NCI-H1092 (cell line): ENCODE measurements at places on chromosomes 13 and 19.
A peak's percentile ranks its signal among the peaks of the same experiment; 100 is the strongest.

DNA sequence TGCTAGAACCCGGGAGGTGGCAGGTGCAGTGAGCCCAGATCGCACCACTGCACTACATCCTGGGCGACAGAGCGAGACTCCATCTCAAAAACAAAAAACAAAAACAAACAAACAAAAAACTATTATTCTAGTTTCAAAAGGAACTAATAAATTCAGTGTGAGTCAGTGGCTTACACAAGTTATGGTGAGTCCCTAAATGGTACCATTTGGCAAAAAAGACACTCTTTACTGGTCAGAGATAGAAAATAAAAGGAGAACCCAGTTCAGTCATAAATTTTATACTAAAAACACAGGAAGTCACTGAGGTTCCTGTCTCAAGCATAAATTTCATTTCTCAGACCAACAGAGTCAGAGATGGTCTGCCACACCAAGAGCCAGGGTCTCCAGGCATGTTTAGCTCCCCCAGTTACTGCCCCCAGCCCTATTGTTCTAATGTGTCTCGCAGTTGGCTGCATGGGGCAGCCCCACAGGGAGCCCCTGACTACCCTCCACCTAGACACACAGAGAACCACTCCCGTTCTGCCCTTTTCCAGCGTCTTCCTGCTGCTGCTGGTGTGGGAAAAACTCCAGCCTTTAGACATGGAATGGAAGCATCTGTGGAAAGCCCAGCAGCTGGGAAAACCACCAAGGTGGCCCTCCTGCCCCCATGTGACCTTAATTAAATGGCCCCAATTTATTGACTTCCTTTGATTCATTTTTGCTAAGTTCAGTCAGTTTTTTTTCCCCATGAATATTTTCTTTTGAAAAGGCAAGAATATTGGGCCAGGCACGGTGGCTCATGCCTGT, 12.2 kb downstream of the THSD1 start:
- DNase-seq, result no peak

GRCh38 chr19:14181906-14182305, 24.1 kb downstream of the ADGRL1 start:
- DNase-seq, result no peak

DNA sequence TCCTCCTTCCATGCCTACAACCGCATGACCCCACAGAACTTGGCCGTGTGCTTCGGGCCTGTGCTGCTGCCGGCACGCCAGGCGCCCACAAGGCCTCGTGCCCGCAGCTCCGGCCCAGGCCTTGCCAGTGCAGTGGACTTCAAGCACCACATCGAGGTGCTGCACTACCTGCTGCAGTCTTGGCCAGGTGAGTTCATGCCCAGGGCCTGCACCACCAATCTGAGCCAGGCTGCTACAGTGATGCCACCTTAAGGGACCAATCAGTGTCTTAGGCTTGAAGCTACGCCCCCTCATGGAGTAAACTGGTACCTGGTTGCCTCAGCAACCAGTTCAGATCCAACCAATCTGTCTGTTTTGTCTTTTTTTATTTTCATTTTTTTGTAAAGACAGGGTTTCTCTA, 5.2 kb downstream of the SYDE1 start:
- DNase-seq, result no peak

DNA sequence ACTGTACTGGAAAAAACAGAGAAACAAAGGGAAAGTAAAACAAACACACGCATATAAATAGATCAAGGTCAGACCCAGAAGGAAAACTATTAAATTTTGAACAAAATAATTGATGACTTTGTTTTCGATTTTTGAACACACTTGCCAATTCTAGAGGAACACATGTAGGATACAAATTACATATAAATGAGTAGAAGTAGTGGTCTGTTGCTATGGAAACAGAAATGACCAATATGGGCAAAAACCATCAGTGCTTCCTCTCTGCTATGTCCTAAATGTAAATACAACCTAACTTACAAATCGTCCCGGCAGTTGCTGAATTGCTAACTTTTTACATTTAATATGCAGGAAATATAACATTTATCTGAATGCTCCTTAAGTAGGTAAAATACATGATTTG, 65.2 kb upstream of the POSTN start:
- no peak for DNase-seq

- no peak for DNase-seq
These were observed 10.0 kb downstream of the CFD start for GRCh38 chr19:869245-870177.

DNA sequence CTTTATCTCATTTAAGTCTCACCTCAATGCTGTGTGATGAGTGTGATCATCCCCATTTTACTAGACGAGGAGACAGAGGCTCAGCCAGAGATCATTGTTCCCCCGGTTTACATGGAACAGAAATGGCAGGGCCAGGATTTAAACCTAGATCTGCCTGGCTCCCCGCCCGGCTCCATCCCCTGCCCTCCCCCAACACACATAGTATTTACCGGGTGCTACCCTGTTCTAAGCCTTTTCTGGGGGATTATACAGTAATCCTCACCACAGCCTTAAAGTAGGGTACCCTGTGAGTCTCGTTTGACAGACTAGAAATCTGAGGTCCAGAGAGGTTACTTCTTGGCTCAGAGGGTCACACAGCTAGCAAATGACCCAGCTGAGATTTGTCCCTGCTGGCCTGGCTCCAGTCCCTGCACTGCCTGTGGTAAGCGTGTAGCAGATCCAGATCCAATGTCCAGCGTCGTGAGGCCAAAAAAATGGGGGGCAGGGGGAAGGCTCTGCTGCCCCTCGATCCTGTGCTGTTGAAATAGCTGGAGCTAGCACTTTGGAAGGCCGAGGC, 3.8 kb upstream of the KLC3 start:
- DNase-seq, result no peak

GRCh38 chr13:112943309-112944125, 25.5 kb upstream of the MCF2L start:
- DNase-seq, result peak; percentile 46

DNA sequence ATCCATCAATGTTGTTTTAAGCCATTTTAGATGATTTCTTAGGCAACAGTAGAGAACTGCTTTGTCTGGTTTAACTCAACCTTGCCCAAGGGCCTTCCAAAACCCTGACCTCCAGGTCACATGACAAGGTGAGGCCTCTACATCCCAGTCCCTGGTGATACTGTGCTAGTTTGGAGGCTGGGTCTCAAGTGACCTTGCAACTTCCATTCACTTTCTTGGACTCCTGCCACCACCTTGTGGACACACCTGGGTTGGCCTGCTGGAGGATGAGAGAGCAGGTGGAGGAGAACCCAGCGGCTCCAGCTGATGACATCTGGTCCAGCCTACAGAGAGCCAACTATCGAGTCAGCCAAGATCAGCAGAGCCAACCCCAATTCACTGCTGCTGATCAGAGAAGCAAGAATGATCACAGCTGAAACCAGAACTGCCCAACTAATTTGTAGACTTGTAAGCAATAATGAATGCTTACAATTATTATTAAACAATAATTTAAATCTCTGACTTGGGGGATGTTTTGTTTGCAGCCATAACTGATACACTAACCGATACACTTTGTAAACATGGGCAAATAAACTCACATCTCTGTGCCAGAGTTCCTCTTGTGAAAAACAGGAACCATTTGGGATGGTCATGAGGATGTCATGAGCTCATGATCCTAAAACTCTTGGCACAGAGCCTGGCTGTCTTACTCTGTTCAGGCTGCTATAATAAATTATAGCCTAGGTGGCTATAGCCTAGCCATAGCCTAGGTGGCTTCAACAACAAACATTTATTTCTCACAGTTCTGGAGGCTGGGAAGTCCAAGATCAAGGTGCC, 11.5 kb downstream of the FAM187B start:
- no peak for DNase-seq

DNA sequence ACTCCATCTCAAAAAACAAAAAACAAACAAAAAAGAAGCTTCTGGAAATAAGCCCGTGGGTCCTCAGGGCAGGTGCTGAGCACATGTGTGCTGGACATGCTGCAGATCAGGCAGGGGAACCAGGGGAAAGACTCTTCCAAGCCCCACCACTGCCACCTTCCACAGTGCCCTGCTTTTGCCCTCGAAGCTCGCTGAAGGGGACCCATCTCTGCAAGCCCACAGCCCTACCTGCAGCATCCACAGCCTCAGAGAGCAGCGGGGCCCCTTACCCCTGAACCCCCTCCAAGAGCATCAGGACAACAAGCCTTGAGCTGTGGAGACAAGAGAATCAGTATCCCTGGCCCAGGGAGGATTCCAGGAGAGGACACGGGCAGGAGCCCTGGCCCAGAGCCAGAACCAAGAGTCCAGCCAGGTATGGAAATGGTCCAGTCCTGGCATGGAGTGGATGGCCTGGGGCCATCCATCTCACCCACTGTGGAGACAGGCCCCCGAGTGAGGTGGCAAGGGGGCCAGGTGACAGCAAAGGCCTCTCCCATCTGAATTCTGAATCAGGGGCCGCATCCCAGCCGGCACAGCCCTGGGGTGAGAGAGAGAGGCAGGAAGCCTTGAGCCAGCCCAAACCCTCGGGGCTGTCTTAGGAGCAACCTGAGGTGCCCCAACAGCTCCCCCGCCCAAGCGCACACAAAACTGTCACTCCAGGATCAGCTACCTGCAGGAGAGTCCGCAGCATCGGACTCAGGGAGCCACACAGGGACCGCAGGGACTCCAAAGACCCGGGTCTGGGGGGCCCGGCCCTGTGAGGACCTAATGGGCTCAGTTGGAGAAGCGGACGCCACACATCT, 51.8 kb upstream of the TPM4 start:
- no peak for DNase-seq

- DNase-seq, result no peak
These were observed 3.0 kb downstream of the LGALS4 start for GRCh38 chr19:38809592-38810252.

DNA sequence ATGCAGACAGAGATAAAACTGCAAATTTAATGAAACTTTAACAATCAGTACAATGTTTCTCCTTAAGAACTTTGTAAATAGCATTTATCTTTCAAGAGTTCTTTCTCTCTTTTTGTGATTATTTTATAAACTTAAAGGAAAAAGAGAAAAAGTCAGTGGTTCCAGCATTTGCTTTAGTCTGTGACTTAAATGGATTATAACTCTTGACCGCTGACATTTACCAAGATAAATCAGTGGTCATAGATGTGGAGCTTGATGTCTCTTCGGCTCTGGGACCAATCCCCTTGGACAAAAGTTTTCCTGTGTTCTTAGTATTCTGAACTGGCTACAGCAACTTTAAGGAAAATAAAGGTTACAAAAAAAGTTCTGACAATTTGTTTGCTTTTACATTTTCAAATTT, 162.6 kb downstream of the TM9SF2 start:
- no peak for DNase-seq

DNA sequence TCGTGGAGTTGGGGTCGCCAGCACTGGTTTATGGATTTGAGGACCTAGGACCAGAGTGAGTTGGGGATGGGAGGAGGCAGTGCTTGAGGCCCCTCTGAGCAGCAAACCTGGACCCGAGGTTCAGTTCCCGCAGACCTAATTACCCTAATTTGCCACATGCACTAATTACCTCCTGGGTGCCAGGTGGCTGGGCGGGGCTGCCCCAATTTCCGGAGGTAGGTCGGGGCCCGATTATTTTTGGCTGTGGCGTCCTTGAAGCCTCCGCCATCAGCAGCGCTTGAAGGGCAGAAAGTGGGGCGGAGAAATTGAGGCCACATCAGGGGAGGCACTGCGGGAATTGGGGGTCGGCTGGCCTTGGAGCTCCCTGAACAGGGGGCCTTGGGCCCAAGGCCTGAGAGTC, 5.9 kb upstream of the HOMER3 start:
- DNase-seq, result no peak

DNA sequence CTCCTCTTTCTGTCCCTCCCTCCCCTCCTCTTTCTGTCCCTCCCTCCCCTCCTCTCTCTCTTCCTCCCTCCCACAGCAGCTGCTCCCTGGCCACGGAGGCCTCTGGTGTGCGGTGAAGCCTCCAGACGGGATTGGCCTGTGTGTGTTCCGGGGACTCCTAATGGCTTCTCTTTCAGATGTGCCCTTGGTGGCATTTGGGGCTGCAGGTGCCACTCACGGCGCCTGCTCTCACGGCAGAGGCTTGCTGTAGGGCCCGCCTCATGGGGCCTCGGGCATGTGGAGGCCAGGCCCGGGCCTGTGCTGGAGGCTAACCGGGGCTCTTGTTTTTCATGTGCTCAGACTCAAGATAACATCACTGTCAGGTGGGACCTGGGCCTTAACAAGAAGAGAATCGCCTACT, 20.9 kb downstream of the UPF1 start:
- no peak for DNase-seq

- no peak for DNase-seq
These were observed 471.8 kb downstream of the LIG4 start for GRCh38 chr13:107743526-107743925.

- DNase-seq, result no peak
These were observed 5.6 kb upstream of the CDC34 start for GRCh38 chr19:525857-526419.

DNA sequence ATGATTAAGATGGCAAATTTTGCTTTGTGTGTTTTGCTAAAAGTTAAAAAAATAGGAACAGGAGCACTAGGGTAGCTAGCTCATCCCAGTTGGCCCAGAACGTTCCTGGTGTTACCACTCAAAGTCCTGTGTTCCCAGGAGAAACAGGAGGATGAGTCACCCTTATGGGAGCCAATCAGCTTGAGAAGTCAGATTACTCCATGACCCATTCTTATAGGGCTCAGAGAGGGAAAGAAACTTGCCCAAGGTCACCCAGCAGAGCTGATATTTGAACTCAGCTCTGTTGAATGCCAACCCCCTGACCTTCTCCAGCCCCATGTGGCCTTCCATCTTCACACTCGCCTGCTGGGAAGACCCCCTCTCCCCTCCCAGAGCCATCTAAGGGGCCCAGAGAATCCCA, 13.0 kb downstream of the NMRK2 start:
- no peak for DNase-seq

- no peak for DNase-seq
These were observed 17.1 kb downstream of the CARM1 start for GRCh38 chr19:10888421-10888866.

DNA sequence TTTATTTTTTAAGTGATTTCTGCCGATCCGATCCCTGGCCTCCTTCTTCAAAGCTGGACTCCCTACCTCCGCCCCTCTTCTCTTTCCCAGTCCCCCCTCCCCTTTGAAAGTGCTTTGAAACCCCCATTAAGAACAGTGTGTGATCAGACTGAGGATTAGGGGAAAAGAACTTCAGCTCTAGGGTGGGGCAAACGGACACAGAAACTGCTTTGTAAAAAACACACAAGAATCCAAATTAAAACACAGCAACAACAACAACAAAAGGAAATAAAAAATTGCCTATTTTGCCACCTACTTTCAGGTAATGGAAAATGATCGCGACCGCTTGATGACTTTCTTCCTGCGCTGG, 1.4 kb downstream of the SPRY2 start:
- no peak for DNase-seq

GRCh38 chr19:44785271-44785670, 7.6 kb downstream of the CBLC start:
- DNase-seq, result no peak

- DNase-seq, result no peak
These were observed at the start of gene NLRP12 for GRCh38 chr19:53824134-53824611. TSS of gene NLRP12 (minus strand) at chr19:53824314. CDS start at chr19:53824174, 140 bp downstream.

DNA sequence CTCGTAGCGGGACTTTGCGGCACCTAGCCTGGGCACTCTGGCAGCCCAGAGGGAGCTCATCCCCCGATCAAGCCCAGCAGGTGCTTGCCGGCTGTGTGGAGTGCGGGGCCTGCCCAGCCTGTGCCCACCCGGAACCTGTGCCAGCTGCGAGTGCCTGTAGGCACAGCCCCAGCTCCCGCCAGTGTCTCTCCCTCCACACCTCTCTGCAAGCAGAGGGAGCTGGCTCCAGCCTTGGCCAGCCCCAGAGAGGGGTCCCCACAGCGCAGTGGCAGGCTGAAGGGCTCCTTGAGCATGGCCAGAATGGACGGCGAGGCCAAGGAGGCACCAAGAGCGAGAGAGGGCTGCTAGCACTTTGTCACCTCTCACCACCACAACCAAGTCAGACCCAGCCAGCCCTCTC, 55.5 kb upstream of the C1QTNF9B start:
- DNase-seq, result no peak
